Stimulated activated CD4-positive, alpha-beta T cell treated with anti-CD3 and anti-CD28 coated beads, TNF-alpha, amount 100 ng/mL, for 4 hours (primary cell): ENCODE measurements at places on chromosomes 7 and 10.

DNA sequence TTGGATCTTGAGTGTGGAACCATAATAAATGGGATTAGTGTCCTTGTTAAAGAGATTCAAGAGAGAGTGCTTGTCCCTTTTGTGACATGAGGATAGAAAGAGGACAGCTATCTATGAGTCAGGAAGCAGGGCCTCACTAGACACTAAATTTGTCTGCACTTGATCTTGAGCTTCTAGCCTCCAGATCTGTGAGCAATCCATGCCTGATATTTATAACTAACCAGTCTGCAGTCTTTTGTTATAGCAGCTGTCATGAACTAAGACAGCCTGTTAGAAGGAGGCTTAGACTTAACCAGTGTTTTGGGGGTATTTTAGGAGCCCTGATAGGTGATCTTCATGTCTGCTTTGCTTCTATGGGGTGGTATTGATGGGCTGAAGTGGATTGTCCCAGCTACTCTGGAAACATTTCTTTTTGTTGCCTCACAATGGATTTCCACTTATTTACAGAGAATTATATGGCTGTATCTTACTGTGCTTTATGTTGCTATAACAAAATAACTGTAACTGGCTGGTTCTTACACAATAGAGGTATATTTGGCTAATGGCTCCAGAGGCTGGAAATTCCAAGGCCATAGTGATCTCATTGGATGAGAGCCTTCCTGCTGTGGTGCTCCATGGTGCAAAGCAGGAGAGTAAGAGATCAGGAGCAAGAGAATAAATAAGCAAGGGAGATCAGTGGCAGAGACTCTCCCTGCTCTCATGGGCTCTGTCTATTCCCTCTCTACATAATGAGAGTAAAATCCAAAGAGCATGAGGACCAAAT lies 23.4 kb upstream of the AKR1C3 start:
- DNase-seq, result no peak

DNA sequence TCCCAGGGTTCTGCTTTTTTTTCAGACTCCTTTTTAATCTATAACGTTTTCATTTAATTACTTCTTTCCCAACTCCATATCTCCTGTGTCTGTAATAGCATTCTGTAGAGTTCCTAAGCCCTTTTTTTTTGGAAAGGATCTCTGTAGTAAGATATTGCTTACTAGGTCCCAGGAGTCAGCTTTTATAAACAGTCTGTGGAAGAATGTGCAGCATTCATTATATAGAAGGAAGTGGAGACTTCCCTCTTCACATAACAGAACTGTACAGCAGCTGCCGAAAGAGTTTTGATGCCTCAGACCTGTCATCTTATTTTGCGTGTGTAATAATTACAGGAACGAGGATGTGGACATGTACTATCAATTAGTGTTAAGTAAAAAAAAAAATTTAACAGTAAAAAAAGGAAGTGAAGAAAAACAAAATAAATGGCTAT lies 7.4 kb upstream of the STEAP4 start:
- no peak for DNase-seq

DNA sequence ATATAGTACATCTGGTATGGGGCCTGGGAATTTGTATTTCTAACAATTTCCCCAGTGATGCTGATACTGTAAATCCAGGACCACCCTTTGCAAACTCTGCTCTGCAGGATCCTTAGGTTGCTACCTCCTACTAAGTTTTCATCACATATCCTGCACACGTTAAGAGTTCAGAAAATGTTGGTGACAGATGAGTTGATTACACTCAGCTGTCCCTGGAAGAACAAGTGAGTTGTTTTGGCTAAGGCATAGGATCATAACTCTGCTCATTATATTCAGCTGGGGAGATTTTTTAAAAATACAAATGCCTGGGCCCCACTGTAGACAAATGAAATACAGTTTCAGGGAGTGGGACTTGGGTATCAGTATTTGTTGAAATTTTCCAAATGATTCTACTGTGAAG lies 274.6 kb upstream of the HABP2 start:
- DNase-seq, result no peak

DNA sequence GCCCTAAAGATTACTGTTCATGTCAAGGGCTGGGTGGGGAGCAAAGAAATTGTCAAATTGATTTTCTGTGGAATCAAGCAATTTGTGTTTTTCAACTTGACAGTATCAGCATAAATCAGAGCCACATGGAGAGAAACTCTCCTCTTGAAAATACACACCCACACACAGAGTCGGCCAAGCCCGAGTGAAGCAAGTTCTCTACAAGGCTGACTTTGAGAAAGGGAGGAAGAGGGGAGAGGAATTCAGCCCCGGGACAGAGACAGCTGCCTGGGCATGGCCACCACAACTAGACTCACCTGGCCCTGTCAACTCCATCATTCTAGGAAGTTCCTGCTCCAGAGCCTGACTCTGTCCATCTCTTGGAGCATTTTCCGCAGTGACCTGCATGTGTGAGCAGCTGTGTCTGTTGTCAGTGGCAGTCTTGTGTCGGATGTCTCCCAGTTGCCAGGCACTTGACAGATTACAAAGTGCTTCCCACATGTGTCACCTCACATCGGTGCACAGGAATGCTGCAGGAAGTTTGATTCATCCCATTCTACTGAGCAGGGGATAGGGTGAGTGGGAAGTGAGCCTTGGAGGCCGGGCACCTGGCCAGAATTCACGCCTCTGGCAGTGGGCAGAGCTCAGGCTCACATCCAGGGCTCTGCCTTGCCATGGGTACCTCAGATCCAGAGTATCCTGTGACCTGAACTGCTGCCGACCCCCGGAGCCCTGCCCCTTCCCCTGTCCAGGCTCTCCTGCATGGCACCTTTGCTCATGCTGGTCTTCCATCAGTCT lies 37.9 kb downstream of the ADAM12 start:
- DNase-seq, result no peak

DNA sequence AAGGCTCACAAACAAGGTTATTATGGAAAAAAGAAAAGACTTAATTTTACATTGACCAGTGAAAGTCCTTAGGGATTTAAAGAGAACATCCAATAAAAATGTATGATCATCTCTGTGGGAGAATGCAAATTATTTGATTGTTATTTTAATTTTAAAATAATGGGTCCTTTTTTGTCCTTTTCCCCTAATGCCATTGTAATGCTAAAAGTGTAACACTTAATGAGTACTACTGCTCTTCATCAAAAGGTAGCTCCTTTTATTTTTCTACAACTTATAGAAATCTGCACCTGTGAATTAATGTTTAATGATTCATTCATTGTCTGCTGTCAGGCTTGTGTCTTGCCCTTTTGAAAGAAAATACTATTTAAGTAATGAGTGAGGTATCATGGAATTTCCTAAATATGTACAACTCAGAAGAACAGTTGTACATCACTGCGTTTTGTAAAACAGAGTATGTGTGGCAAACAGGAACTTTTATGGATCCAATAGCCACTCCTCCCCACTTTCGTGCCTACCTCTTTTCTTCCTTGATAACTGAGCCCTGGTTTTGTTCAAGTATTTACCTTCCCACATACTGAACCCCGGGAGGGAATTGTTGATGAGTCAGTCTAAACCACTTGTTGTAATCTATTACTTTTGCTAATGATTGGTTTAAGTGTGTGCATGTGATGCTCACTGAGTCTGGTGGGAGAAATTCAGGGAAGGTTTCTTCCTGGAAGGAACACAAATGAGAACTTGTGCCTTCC lies 19.9 kb upstream of the TRUB1 start:
- no peak for DNase-seq

- DNase-seq, result no peak
These were observed 18.0 kb upstream of the MEST start for GRCh38 chr7:130473876-130474275.

GRCh38 chr7:70498232-70498992 lies 633.5 kb upstream of the GALNT17 start:
- DNase-seq, result no peak

- DNase-seq, result no peak
These were observed 31.5 kb downstream of the TMEM248 start for GRCh38 chr7:66952343-66953043.

- DNase-seq, result no peak
These were observed 17.0 kb upstream of the NUP42 start for GRCh38 chr7:23164846-23165245.
